Stimulated activated CD8-positive, alpha-beta memory T cell treated with anti-CD3 and anti-CD28 coated beads, Interleukin-7, amount 100 ng/mL, for 1 hour (primary cell): ENCODE measurements at places on chromosomes 12 and 14.

DNA sequence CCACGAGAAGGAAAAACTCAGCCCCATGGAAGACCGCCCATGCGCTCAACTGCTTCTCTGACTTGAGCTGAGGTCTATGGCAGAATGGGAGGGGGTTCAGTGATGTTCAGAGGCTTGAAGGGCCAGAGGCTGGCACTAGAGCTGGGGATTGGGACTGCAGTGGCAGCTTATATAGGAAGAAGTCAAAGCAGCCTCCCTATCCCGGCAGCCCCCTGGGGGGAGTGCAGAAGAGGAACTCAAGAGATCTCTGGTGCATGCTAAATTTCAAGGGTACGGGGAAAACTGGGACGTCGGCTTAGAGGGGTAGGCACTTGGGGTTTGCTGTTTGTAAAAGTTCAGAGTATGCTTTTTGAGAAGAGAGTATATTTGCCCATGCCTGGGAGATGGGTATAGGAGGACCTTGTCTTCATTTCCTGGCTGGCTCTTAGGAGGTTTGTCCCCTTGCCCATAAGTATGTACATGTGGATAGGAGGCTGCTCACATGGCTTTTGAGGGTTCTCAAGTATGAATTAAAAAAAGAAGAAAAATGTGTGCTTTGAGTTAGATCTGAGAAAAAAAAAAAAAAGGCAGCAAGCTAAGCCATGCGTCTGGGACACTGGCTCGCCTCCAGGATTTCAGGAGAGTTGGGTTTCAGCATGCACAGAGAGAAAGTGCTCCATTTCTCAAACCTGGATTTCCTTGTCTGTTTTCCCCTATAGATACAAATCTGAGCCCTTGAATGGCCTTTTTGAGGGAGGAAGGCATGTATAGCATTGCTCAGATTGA, 3.2 kb upstream of the MEG3 start:
- no peak for DNase-seq

- DNase-seq = no peak
Measured at GRCh38 chr14:75803765-75804164, 142.7 kb downstream of the TTLL5 start.

- DNase-seq = no peak
Measured at GRCh38 chr12:87230441-87230840, 798.8 kb downstream of the C12orf50 start.

GRCh38 chr12:66925083-66925482, 246.2 kb upstream of the GRIP1 start:
- no peak for DNase-seq

DNA sequence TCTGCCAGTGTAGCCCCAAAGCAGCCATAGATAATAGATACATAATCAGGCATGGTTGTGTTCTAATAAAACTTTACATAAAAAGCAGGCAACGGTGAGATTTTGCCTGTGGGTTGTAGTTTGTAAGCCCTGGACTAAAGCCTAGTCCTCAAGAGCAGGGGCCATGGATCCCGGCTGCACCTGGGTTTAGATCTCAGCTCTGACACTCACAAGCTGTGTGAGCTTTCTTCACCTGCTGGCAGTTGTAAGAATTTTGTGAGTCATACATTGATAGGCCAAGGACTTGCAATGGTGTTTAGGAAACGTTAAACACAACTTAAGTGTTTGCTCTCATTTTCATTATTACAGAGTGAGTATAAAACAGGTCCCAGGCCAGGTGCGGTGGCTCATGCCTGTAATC, 395.8 kb upstream of the TBX3 start:
- no peak for DNase-seq

- no peak for DNase-seq
Measured at GRCh38 chr14:34000396-34000795, 49.5 kb upstream of the EGLN3 start.

DNA sequence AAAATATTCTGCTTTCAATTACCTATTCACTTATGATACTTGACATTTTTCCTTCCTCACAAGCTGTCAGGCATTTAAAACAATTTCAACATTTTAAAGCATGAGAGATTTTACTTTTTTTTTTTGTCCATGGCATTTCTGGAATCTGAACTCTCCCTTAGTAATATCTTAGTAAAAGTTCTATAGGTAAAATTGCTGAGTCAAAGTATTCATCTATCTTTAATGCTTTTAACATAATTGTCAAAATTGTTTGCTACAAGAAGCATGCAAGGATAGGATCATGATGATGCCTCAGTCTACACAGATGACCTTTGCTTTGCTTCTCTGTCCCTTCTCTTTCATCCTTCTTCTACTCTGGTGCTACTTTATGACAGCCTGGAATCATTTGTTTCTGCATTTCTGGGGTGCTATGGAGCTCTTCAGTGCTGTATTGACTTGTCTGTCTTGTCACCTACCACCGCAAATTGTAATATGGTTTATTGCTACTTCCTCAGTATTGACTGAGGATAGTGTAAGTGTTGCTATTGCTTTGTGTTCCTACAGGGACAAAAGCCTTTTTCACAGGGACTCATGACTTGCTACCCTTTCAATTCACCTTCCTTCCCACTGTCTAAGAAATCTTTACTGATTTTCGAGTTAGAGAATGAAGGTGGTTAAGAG, 589.8 kb upstream of the ATP2B1 start:
- no peak for DNase-seq

- no peak for DNase-seq
Measured at GRCh38 chr14:101135796-101136742, 232.5 kb upstream of the RTL1 start.

DNA sequence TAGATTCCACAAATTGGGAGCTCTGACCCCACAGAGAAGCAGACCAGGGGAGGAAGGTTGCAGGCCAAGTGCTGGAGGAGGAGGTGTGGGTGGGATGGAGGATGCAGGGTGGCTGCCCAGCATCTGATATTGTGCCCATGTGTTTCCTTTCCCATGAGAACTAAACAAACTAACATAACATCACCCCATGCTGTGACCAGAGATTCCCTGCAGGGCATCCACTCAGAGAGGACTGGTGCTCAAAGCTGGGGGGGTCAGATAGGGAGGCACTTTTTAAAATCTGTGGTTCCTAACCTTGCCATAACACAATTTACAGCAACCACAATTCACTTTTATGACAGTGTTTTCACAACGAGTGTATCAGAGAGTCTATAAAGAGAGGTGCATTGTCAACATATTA, 1277.6 kb downstream of the AACS start:
- DNase-seq = no peak

DNA sequence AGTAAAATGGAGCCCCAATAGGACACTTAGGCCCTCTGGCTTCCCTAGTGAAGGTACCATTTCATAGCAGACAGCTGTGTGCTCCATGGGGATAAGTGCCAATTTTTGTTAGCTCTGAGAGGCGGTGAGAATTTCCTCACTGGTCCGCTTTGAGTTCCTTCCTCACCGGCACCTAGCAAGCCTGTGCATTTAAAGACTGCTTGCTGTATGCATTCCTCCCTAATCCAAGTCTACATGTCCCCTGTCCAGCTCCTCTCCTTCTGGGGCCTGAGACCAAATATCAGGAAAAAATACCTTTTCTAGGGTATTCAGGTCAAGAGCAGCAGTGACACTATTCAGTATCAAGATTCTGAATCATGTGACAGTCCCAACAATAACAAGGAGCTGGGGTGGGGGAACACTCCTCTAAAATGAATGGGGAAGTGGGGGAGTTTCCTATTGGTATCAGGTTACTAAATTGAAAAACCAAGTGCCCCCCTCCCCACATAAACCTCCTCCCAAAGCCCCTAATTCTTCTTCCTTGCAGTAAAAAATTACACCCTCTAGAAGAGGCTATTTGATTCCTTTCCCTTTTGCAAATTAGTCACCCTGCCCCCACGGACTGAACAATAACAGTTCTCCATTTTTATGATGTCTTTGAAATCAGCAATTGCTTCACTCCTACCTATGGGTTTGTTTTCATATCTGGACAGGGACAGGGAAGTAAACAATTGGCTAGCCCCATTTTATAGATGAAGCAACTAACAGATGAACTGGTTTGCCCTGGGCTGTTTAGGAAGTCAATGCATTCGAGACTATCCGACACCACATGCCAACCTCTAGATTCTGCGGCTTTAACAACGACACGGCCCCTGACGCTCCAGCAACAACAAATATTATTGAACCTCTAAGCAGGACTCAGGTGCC, 28.9 kb downstream of the BCL11B start:
- DNase-seq = no peak

DNA sequence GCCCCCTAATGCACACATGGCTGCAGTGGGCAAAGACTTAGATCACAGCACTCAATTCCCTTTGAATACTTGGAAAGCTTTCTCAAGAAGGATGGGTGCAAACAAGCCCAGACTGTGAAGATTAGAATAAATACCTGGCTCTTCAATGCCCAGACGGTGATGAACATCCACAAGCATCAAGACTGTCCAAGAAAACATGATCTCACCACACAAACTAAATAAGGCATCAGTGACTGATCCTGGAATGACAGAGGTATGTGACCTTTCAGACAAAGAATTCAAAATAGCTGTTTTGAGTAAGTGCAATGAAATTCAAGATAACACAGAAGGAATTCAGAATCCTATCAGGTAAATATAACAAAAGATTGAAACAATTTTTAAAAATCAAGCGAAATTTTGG, 43.8 kb upstream of the ZDHHC17 start:
- DNase-seq = no peak

DNA sequence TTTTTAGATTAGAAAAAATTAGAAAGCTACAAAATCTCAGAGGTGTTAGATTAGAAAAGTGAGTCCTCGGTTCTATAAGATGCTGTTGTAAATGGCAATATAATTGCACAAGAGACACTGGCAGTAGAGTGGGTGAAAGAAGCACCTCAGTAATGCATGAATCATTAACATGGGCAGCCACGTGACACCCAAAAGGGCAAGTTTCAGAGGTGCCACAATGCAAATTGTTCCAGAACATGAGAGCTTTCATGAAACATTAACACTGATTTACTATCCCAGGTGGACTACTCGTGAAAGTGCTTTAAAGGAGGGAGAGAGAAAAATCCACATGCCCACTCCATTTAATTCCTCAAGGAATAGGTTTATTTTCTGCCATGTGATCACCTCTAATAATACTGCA, 108.4 kb downstream of the PTPRR start:
- no peak for DNase-seq

- no peak for DNase-seq
Measured at GRCh38 chr12:26647088-26647487, 185.9 kb downstream of the ITPR2 start.

- no peak for DNase-seq
Measured at GRCh38 chr12:48997719-48998496, 1.3 kb downstream of the DDN start.

DNA sequence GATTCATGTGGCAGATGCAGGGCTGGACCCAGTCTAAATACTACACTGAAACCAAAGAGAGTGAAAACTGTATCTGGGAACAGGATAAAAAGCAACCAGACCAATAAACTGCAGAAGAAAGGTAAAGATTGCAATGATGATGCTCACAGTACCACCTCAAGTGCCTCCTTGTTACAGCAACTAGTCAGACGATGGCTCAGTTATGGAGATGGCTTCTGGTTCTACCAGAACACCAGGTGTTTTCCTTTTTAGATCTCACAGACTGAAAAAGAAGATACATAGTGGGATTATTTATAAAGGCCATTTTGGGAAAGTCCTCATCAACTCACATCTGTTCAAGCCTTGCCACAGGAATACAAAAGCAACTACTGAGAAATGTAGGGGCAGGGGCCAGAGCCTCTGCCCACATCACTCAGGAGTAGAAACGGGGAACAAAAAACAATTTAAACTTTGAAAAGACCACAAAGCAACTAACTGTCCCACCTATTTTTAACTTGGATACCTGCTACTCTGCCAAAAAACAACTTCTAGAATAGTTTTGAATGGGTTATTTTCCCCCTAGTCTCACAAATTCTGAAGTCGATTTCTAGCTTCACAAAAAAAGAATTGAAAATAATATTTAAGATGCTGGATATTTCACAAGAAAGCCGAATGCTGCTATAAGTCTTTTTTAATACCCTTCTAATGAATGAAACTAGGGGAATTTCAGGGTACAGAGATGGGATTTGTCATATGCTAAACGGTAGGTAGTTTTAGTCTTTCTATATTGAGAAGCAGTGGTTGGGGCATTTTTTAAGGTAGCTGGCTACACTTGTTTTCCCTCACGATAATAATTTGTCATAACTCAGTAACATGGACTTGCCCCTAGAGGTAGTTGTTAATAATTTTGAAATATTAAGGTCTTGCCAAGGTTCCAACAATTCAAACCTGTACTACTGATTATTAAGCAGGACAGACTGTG, 197.2 kb upstream of the TMPO start:
- DNase-seq = no peak

GRCh38 chr14:71478542-71478941, 453.7 kb upstream of the RGS6 start:
- no peak for DNase-seq

- no peak for DNase-seq
Measured at GRCh38 chr12:104416585-104416984, 40.2 kb upstream of the CHST11 start.

GRCh38 chr12:27112871-27113270, 30.5 kb upstream of the C12orf71 start:
- no peak for DNase-seq

DNA sequence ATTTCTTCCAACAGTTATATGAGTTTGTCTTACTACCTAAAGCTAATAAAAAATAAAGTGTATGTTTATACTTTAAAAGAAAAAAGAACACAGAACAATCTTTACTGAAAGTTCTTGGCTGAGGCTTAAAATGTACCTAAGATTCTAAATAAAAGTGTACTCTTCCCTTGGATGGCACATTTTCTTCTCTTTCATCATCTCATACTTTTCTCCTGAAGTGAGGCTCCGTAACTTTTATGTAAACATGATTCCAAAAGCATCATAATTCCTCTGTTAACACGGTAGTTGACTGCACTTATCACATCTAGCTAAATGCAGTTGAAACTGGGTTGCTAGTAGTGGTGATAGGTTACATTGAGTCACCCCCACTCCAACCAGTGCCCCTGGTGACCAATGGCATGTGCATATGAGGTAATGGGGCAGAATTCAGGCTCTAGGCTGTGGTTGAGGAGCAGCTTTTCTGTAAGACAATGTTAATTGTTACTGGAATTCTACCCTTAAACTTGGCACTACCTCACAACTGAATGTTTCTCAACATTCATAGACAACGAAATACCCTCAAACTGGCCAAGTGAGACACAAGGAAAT, 38.4 kb downstream of the WASHC3 start:
- DNase-seq = no peak
